ENCODE measurements at places on chromosomes 1 and 21.

- no peak for DNase-seq
Measured at GRCh38 chr1:233107130-233107660, 156.8 kb downstream of the NTPCR start.

- no peak for DNase-seq
Measured at GRCh38 chr1:30263888-30264671, 459.3 kb downstream of the MATN1 start.

GRCh38 chr1:184158896-184159681 is 107.6 kb downstream of the TSEN15 start:
- no peak for DNase-seq

GRCh38 chr1:160251687-160252526 is 10.4 kb downstream of the DCAF8 start:
- no peak for DNase-seq

DNA sequence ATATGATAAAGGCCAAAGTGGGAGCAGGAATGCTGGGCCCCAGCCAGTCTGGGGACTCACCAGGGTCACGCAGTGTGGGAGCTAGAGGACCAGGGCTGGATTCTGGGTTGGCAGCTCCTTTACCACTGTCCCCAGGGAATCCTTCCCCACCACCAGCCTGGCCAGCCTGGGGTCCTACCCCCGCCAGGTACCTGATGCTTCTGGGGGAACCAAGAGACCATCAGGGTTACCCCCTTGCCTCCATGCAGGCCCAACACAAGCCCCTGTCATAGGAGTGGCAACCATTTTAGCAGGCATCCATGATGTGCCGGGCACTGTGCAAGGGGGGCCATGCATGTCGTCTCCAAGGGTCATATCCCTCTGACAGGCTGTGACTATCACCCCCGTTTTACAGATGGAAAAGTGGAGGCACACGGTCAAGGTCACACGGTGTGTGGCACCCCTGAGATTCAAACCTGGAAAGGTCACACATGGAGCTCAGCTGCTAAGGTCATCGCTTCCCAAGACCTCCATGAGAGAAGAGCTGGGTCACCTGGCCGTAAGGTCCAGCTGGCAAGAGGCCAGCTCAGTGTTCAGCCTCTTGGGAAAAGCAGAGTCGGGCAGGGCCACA is 16.4 kb downstream of the RUNX3 start:
- no peak for DNase-seq

GRCh38 chr21:35614396-35614921 is 445.9 kb downstream of the SETD4 start:
- no peak for DNase-seq

DNA sequence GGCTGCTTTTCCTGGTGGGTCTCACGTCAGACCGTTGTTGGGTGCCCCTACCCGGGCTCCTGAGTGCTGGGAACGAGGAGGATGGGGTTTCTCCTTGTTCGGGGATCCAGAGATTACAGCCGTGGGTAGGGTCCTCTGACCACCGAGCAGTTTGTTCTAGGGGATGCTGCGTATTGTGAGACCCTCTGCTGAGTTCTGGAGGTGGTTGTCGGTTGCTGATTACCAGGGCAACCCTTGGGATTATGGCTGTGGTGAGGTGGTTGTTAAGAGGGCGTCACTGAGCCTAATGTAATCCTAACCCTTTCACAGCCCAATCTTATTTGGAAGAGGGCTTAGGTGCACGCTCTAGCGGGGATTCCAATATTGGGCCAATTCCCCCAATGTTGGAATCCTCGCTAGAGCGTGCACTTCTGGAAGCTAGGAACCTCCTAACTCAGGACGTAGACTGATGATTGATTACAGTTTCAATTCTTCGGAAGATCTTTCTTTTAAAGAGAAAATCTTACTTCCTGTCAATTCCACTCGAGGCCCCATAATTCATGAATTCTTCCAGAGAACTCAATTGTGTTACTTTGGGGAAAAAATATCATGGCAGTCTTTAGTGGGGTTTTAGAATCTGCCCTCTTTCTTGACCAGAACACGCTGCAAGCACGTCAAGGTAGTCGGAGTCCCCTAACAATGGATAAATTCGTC is 483 bp downstream of the TCEANC2 start:
- no peak for DNase-seq

- no peak for DNase-seq
Measured at GRCh38 chr1:10522322-10522860, 47.6 kb downstream of the PEX14 start.

DNA sequence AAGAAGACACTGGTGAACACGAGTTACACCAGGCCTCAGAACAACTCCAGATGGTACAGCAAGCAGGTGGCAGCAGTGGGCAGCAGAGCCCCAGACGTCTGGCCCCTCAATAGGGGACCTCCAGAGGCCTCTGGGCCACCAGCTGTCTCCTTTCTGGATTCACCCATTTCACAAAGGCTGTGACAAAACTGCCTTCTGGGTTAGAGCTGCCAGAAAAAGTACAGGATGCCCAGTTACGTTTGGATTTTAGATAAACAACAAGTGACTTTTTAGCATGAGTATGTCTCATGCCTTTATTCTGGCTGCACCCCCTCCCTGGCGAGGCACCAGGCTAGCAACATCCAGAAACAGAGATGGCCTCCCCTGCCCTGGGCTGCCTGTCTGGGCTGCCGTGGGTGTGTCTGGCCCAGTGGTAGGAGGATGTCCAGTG is 30.1 kb downstream of the ITPKB start:
- no peak for DNase-seq

DNA sequence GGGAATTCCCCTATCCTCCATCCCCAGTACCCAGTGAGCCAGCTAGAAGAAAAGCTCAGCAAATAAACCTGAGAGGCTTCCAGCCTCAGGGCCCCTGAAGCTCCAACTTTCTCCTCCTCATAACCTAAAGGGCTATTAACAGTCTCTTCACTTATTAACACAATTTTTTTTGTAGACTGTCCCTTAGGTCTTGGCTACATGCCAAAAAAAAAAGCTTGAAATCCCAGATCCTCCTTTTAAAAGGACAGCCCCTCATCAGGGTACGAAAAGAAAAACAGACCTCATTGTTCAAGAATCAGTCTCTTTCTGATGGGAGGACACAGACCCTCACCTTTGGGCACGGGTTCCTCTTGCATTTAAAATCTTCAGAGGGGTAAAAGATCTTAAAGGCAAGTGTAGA is 72.8 kb upstream of the CD1D start:
- no peak for DNase-seq

GRCh38 chr1:20521960-20522861 is 14.3 kb upstream of the MUL1 start:
- DNase-seq, result peak; percentile 47

DNA sequence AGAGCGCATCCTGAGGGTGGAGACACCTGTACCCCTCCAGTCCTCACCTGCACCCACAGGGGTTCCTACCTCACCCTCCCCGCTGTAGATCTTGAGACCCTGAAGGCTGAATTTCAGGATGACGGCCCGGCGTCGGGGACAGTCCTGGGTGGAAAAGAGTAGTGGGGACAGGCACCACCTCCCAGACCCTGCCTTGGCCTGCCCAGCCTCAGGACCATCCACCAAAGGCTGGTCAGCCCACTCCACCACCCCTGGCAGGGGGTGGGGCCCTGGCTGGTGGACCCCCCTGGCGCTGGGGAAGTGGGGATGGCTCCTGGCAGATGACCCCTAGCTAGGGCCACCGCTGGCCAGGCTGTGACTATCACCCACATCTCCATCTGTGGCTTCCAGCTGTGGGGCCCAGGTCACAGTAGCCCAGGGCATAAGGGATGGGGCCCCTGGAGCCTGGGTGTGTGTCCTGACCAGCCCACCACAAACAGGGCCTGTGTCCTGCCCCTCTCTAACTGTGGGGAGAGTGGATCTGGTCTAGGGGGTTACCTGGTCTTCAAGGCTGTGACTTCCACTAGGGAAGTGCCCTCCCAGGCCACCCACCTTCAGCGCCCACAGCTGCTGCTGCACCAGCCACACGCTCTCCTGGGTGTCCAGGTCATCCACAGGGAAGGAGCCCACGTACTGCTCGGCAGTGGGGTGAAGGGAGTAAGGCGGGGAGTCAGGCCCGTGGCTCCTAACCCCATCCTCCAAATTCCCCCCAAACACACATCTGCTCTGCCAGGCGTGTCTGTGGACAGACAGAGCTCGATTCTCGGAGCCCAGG is 5.4 kb downstream of the SH2D5 start:
- no peak for DNase-seq

- DNase-seq, result no peak
Measured at GRCh38 chr1:2229911-2230731, 2.0 kb downstream of the SKI start.

DNA sequence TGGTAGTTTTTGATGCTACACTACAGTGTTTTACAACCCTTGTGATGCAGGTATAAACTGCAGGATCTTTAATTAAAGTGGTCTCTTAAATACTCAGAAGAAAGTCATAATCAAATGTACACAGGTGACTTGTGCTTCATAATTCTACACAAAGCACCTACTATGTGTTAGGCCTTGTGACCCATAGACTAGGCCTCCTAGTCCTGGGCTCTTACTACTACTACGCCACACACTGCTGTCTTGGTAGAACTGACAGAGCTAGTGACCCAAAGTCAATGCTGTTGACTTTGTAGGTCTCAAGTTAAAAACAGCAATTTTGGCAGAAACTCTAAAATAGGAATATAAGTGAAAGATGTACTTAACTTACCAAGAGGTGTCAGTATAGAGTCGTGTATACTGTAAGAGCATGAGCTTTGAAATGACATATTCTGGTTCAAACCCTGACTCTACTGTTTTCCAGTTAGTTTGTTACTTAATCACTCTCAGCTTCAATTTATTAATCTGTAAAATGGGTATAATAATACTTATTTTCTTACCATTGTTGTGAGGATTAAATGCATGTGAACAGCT is 48.6 kb upstream of the LMO4 start:
- no peak for DNase-seq

GRCh38 chr1:70916034-70916427 is 131.6 kb downstream of the PTGER3 start:
- DNase-seq, result no peak

- DNase-seq, result no peak
Measured at GRCh38 chr1:207962716-207963426, 51.9 kb upstream of the CD34 start.

- DNase-seq, result no peak
Measured at GRCh38 chr1:192824511-192824910, 15.7 kb downstream of the RGS2 start.

GRCh38 chr1:223775711-223776074 is 63.4 kb downstream of the CAPN2 start:
- no peak for DNase-seq

DNA sequence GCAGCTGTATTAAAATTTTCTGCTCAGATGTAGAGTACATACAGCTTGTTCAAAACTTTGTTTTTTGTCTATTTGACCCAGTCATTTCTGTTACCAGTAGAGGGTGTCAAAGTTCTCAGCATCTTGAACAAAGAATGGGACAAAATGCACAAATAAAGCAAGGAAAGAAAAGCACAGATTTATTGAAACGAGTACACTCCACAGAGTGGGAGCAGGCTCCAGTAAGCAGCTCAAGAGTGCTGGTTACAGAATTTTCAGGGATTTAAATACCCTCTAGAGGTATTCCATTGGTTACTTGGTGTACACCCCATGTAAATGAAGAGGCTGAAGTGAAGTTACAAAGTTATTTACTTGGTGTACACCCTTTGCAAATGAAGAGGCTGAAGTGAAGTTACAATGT is 8.9 kb upstream of the PRMT6 start:
- no peak for DNase-seq

DNA sequence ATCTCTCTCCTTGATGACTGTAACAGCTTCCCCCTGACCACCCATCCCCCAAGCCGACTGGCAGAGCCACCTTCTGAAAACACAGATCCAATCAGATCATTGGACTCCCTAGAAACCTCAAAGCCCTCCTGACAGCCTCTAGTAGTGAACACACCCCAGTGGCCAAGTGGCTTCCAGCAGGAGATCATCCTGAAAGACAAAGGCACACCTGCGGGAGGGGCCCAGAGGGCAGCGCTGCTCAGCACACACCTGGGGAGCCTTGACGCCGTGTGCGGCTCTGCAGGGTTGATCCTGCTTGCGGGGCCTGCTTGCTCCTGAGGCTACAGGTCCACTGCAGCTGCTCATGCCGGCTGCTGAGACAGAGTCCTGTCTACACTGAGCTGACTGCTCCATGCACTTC is 41.5 kb downstream of the SLC66A1 start:
- no peak for DNase-seq

- no peak for DNase-seq
Measured at GRCh38 chr1:194076646-194077045, 890.2 kb upstream of the B3GALT2 start.

- DNase-seq, result no peak
Measured at GRCh38 chr1:4637616-4638344, 16.6 kb upstream of the AJAP1 start.

GRCh38 chr1:94627771-94628498 is 86.4 kb upstream of the F3 start:
- DNase-seq, result no peak

DNA sequence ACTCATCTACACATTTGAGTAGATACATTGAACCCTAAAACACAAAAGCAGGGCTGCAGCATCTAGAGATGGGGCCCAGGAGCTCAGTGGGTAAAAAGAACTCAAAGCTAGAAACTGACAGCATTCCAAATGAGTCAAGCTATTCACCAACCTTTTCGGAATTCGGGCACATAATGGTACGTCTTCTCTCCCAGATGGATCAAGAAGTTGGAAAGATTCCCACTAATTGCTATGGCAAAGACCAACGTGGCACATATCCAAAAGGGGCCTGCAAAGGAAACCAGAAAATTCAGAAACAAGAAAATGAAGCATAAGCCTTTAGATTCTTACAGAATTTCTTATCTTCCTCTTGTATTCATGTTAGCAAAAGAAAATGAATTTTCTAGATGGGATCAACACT is 18.4 kb downstream of the YIPF1 start:
- no peak for DNase-seq

DNA sequence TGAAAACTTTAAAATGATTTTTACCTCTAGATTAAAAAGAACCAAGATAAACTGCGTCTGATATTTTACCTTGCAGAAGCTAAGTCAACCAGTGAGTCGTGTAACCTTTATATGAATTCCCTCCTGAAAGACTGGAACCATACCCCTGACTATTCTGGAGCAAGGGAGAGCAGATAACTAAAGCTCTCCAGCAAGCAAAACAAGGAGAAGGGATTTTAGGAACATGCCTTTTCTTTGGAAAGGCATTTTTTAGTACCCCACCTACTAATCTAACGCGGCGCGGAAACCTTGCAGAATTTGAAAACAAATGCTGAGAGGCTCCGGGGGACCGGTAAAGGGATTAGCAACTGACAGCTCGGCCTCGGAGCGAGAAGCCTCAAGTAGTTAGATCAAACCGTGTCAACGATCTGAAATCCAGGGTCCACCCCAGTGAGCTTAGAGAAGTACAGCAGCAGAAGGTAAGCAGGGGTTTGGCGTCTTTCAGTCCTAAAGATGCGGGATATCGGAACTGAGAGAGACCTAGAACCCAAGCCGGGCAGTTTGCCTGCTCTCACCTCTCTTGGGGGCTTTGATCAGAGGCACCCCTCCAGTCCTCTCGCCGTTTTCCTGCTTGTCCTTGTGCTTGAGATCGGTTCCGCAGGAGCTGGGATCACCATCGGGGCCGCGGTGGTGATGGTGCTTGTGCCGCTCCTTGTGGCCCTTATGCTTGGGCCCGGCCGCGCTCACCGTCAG is 954 bp downstream of the RSBN1 start:
- no peak for DNase-seq

- no peak for DNase-seq
Measured at GRCh38 chr1:32116531-32116930, 8.7 kb downstream of the KPNA6 start.

All from activated CD8-positive, alpha-beta memory T cell treated with anti-CD3 and anti-CD28 coated beads for 48 hours (primary cell).